ENCODE measurements at places on chromosomes 12 and 14. TPM values are rescaled to one million over a fixed set of nuclear protein-coding genes. Genes with fewer than 3 reads are reported as not detected.

- no peak for DNase-seq
Measured at GRCh38 chr14:91021115-91021514, 39.3 kb downstream of the RPS6KA5 start.

Gene NANOG
- not detected for total RNA-seq

DNA sequence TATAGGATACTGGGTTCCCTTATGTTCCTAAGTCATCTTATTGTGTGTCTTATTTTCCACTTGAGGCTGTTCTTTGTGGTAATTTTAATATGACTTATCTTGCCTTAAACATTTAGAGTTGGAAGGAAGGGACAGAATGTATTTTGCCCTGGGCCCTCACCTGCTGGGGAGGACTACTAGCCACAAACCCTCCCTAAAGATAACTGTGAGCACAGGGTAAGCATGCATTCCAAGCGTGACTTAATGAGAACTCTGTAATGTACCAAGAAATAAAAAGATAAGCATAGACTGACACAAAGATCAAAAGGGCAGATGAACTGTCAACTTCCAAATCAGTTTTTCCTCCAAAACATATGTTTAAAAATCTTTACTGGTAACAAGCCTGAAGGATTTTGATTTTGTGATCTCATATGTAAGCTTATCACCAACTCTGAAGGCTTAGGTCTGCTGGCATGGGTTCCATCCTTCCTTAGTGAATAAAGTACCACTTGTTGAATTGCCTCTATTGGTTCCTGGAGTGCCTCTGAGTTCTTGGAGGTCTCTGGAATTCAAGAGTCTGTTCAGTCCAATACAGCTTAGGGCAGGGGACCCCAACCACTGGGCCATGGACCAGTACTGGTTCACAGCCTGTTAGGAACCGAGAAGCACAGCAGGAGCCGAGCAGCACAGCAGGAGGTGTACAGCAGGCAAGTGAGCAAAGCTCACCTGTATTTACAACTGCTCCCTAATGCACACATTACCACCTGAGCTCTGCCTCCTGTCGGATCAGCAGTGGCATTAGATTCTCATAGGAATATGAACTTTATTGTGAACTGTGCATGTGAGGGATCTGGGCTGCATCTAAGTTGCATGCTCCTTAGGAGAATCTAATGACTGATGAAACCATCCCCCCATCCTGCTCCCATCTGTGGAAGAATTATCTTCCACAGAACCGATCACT lies 29.8 kb upstream of the NFYB start:
- no peak for DNase-seq

Gene C12orf50
- total RNA-seq: not detected

DNA sequence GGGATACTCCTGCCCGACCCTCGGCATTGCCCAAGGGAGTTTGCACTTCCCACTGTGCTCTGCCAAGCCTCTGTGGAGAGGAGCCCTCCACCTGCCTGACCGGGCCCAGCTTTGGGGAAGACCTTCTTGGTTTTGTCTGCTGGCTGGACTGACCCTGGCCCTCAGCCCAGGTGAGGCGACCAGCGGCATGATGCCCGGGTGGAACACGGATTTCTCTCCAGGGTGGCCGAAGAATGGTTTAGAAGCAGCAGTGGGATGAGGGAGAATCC lies 15.6 kb downstream of the ZBTB42 start:
- DNase-seq: no peak

DNA sequence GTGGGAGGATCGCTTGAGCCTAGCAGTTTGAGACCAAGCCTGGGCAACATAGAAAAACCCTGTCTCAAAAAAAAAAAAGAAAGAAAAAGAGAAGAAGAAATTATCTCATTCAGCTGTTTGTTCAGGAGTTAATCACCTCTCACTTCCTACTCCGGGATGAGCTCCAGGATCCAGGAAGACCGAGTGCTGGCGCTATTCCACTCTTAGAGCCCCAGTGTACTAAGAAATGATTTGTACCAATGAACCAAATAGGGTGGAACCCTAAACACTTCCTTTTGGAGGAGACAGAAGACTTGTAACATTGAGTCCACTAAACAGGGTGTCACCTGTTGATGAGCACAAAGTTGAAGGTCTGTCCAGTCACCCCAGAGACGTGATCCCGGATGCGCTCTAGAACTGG lies 3.6 kb downstream of the ALKBH2 start:
- no peak for DNase-seq

GRCh38 chr14:63543826-63544406 lies 739 bp upstream of the PPP2R5E start:
- peak; percentile 75 for DNase-seq

DNA sequence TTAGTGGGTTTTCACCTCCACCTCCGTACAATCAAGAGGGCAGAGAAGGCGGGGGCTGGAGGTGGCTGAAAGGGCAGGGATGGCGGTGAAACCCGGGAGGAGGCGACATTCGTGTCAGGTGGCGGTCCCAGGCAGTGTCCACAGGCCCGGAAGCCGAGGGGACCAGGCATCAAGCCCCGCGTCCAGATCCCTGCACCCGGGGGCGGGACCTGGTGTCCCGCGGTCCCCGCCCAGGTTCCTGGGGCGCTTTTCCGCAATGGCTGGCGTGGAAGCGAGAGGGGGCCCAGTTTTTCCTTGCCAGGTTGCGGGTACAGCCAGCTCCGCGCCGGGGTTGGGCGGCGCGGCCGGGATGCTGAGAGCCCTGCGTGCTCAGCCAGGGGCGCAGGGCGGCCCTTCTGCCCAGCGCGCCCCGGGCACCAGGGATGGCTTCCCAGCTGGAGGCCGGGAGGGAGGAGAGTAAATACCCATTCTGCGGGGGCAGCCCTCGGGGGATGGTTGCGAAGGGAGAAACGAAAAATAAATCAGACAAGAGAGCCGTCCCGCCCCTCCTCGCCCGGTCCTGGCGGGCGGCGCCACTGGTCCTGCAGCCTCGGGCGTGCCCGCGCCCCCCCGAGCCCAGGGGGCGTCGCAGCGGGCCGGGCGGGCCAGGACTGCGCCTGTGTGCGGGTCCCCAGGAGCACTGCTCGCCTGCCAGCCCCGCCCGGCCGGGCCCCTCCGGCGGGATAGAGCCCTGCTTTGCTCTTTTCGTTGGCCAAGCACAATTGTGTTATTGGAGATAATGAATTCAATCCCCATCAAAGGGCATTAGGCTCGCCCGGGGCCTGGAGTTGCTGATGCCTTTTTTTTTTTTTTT lies 11.5 kb downstream of the FOXA1 start:
- DNase-seq: no peak

Gene CARMIL3
- 110 TPM for total RNA-seq

- no peak for DNase-seq
Measured at GRCh38 chr14:99879401-99880295, 86.4 kb downstream of the EML1 start.

Gene ATG2B
- 60.8 TPM for total RNA-seq

DNA sequence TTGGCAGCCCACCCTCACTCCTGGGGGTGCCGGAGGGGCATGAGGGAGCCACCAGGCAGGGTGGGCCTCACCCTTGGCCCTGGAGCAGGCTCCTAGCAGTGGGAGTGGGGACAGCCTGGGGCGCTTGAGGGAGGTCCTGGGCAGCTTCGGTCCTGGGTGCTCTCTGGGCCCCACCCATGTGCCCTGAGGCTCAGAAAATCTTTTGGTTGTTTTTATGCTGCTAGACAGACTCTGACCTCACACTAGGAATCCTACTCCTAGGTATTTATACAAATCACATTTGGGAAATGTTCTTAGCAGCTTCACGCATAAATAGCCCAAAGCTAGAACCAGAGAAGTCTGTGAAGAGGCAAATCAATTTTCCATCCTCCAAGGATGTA lies 10.9 kb upstream of the ULK1 start:
- no peak for DNase-seq

Gene ENDOU
- 1.2 TPM for total RNA-seq

GRCh38 chr12:1716911-1717310 lies 26.0 kb downstream of the ADIPOR2 start:
- DNase-seq: no peak

DNA sequence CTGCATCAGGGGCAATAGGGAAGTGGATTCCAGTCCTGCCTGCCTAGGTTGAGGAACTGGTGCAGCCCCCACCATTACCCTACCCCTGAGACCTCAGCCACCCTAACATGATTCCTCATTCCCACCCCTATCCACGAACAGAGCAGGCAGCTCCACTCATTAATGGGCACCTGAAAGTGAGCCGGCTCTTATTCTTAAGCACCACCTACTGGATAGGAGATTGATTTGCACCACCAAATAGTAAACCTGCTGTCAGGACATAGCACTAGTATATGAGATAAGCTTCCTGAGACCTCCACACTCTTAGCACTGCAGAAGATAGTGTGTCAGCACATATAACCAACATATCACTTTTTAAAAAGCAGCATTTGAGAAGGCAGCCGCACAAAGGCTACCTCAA lies 573.2 kb downstream of the SOX5 start:
- DNase-seq: no peak

Gene PIP4K2C
- total RNA-seq: 23.9 TPM

DNA sequence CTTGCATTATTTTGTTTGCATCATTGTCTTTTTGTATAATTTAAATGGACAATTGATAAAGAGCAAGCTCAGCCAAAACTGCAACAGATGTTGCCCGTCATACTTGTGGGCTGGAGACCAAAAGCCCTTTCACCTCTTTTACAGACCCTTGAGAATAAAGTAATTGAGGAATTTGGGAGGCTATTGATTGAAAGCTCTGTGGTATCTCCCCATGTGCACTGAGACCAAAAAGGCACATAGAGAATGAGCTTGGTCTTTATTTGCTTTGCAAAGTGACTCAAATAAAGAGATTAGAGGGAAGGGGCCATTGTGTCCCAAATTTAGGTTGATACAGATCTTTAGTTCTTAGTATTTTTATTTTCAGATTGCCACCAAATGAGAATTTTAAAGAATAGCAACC lies 617.6 kb downstream of the TRHDE start:
- no peak for DNase-seq

Gene KRT5
- not detected for total RNA-seq

- DNase-seq: peak; percentile 85
Measured at GRCh38 chr14:37150414-37150813, 22.0 kb downstream of the SLC25A21 start.

DNA sequence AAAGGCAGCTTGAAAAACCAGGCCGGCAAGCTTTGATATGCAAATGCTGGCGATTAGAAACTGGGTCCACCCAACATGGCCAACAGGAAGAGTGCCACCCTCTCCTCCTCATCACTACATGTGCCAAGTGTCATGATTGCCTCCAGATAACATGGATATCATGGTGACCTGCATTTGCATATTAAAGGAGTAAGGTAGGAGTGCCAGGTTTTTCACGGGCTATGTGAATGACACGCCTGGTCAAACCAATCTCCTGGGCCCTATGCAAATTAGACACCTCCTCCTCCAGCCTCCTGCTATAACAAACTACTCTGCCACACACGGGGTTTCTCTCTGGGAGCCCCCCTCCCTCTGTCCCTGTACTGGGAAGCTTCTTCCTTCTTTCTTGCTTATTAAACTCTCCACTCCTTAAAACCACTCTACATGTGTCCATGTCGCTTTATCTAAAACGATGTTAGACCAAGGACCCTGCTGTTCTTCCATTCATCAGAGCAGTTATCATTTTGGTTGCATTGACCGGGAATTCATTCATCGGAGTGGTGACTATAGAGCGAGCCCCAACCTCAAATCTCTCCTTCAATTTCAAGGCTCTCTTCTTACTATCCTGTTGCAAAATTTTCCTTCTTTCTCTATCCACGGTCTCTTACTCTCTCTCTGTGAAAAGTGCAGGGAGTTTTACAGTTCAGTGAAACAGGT lies 27.5 kb downstream of the APOBEC1 start:
- DNase-seq: no peak

Gene TAS2R13
- total RNA-seq: 8.9 TPM

GRCh38 chr12:56722832-56723231 lies 2.3 kb downstream of the NACA start:
- no peak for DNase-seq

- no peak for DNase-seq
Measured at GRCh38 chr14:52267501-52268278, at the start of gene PTGDR. PTGDR (plus strand) TSS chr14:52267698; CDS start chr14:52267815, 117 bp downstream.

DNA sequence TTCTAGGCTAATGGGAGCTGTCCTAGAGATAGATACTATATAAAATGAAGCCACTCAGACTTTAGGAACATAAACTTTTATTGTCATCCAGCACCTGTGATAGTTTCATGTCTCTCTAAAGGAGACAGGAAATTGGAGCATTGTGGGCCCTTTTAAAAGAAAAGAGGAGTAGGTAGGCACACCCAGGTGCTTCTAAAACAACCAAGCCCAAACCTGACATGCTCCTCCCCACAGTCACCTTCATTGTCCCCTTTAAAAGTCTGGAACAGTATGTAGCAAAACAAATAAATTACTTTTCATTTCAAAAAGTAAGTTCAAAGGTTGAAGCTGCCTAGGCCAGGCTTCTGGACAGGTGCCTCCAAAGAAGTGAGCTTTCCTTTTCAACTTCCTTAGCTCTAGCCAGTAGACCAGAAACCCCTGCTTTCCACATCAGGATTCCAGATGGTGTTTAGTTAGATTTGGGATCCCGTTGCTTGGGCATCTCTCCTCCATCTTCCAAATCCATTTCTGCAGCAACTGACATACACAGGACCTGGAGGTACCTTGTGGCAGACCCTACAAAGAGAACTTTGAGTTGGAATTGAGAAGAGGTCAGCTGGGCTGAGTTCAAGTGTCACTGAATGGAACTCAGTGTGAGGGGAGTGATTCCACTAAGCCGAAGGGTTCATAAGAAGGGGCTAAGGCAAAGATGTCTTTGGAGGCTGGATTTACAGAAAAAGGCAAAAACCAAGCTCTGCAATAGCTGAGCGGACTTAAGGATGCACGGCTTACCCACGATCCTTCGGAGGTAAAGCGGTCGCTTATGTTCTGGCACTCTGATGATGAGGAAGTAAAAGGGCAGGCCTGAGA lies 6.9 kb downstream of the OXA1L start:
- no peak for DNase-seq

Gene SIX6
- total RNA-seq: not detected

Gene MLF2
- 183 TPM for total RNA-seq

- DNase-seq: no peak
Measured at GRCh38 chr12:123096182-123096581, 54.7 kb downstream of the PITPNM2 start.

- DNase-seq: no peak
Measured at GRCh38 chr12:68180792-68181744, 21.5 kb upstream of the IFNG start.

DNA sequence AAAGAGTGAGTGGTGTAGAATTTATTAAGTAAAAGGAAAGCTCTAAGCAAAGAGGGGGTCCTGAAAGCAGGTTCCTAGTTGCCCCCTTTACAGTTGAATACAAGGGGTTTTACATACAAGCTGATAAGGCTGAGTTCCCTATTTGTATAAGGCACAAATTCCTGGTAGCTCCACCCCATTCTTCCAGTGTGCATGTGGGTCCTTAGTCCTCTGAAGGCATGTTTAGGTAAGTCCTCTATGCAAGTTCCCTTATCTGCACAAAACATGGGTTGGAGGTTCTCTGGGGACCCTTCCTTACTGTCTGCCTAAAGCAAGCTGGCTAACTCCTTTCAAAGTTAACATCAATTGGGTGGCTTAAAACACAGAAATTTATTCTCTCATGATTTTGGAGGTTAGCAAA lies 2.9 kb upstream of the FAR2 start:
- peak; percentile 19 for DNase-seq

- no peak for DNase-seq
Measured at GRCh38 chr12:72676556-72676955, 404.4 kb downstream of the TRHDE start.

- peak; percentile 98 for DNase-seq
Measured at GRCh38 chr12:54017878-54018467, 9.2 kb downstream of the HOXC8 start.
